Urothelium cell line (cell line): ENCODE measurements at places on chromosomes 16 and 17.

DNA sequence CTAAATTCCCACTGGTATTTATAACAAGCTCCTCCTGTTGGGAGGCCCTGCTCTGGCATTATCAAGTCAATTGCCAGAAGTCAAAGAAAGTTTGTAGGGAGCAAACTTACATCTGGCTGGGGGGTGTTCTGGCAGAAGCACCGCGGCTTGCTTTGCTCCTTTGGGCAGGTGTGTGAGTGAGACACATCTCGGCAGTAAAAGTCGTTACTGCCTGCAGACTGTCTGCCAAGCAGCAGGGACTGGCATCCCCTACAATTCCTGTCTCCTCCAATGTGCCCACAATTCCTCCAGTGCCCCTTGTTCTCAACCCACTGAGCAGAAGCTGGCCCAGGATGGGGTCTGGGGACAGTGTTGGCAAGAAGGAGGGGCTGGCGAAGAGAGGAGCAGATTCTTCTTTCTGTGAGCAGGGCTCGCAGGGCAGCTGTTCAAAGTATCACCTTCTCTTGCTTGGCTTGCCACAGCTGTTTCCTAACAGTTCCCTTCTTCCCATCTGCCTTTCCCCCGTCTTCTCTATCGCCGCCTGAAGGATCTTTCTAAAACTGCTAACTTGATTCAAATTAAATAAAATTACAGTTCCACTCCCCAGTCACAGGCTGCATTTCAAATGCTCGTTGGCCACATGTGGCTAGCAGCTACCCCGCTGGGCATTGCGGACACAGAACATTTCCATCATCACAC is 30.2 kb downstream of the SPACA3 start:
- DNase-seq = no peak

DNA sequence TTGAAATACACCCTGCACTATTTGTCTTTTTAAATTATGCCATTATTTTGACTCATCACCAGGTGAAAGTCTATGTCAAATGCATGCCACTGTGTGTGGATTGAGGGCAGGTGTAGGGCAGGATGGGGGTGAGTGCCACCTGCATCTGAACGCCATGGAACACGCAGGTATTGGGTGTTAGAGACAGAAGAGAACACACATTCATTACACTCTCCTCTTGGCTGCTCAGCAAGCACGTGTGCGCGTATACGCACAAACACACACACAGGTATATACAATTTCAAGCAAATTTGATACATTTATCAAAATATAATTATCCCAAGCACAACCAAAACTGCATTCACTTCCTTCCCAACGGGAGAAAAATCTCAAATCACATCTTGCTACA is 268.9 kb downstream of the NTN1 start:
- DNase-seq = no peak

DNA sequence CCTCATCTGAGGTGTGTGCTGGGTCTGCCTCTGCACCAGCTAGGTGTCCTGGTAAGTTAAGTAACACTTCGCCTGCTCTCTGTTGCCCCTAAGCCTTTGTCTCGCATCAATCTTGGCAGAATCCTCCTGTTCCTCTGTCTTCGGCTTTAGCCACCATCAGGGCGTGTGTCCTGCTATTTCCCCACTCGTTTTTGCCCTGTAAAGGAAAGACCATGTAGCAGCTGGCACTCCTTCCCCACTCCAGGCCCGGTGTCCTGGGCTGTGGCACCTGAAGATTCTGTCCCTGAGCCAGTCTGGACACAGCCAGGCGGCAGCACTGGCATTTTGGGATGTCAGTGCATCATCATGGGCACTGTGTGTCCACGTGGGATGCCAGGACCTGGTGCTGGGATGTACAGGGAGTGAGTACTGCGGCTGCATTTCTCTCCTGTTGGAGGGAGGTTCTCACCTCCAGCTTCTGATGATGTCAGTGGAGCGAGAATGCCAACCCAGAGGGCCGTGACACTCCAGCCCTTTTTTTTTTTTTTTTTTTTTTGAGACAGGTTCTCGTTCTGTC is 26.2 kb upstream of the FOXK2 start:
- no peak for DNase-seq

DNA sequence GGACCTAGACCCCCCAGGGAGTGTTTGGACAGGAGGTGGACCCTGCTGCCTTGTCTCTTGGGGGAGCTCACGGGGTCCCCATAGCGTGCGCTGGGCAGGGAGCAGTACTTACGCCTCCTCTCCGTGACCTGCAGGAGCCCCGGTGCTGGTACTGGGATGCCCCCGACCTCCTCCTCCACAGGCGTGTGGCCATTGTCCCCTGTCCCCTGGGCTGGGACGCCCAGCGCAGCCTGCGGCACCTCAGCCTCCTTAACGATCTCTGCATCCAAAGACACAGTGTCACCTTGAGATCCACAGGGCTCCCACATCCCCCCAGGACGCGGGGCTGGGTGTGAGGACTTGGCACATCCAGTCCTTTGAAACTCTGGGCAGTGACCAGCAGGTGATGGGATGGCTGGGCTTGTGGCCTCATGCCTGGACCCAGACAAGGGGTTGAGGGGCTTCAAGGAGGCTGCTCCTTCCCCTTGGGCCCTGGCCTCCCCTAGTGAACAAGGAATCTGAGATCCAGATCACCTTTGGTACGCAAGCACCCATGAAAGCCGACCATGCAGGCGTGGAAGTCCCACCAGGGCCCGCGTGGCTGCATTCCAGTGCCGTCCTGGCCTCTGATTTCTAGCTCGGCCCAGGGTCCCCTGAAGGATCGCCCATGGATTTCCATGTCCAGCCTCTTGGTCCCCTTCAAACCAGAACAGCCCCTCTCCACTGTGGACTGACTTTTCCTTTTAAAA is 9.9 kb downstream of the DBNDD1 start:
- DNase-seq = no peak

- DNase-seq = no peak
Measured at GRCh38 chr16:27369806-27370205, 32.2 kb upstream of the IL21R start.

DNA sequence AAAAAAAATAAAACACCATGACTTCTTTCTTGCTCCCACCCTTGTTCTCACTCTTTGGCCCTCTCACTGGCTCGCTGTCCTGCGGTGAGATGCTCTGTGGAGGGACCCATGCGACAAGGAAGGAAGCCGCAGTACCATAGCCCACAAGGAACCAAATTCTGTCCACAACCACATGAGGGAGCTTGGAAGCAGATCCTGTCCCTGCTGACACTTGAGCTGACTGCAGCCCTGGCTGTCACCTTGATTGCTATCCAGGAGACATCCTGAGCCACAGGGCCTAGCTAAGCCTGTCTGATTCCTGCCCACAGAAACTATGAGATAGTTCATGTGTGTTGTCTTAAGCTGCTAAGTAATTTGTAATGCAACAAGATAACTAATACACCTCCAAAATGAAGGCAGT is 4.8 kb upstream of the MT2A start:
- no peak for DNase-seq

DNA sequence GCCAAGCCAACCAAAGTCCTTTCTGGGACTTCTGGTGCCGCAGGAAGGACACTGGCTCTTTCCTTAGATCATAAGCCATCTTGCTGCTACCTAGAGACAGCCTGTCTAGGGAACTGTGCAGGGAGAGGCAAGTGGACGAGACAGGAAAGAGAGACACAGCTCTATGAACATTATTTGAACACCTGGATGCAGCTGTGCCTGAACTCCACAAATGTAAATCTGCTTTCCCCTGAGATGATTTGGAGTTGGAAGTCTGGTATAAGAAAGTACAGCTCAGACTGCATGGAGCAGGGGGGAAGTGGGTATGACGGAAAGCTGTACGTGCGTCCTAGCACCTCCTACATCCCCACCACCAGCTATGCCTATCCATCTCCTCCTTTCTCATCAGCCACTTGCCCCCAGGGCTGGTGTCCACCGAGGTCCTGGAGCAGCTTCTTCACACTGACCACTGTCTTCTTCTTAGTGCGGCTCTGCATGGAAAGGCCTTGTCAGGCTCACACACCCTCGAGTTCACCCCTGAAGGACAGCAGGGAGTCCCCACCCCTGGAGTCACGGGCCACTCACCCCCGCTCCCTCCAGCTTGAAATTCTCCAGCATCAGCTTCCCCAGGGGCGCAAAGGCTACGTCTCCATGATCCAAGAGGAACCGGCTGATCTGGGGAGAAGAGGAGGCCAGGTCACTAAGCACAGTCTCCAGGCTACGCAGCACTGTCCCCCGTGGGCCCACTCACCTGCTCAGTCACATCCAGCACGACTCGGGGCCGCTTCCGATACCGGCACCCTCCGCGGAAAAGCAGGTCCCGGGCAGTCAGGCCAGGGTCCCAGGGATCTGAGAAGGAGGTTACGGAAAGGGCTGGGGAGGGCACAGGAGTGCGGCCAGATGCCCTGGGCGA is 3.9 kb downstream of the TAF1C start:
- DNase-seq = no peak

DNA sequence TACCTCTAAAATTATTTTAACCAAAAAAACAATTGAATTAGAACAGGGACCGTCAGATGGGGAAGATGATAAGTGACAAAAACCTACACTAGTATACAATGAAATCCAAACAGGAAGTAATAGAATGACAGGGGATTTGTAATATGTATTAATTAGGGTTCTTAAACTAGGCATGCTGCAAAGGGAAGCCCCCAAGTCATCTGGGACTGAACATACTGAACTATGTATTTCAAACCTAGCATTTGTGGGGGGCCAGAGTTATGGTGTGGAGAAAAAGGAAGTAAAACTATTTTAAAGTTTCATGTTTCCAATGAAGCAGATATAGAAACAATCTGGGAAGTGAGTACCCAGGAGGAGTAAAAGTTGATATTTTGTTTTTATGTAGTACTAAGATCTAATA is 133.2 kb upstream of the HS3ST3A1 start:
- no peak for DNase-seq

DNA sequence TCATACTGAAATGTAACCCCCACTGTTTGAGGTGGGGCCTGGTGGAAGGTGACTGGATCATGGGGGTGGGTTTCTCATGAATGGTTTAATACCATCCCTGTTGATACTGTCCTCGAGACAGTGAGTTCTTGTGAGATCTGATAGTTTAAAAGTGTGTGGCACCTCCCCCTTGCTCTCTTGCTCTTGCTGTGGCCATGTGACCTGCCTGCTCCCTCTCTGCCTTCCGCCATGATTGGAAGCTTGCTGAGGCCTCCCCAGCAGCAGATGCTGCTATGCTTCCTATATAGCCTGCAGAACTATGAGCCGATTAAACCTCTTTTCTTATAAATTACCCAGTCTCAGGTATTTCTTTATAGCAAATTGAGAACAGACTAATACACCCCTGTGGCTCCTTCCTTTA is 40.6 kb downstream of the STAT3 start:
- no peak for DNase-seq

DNA sequence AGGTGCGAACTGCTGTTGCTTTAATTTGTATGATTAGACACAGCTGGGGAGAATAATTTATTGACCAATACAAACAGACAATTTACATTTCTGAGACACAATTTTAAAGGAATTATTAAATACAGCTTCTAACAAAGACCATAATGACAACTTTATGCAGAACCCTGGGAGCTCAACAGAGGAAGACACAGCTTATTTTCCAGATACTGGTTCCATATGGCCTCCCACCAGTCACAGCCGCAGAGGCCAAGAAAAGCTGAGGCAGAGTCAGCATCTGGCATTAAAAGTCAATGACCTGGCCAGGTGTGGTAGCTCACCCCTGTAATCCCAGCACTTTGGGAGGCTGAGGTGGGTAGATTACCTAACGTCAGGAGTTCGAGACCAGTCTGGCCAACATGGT is 66.1 kb upstream of the BCAR1 start:
- no peak for DNase-seq

- DNase-seq = no peak
Measured at GRCh38 chr16:15051387-15051951, 4.4 kb downstream of the NTAN1 start.

DNA sequence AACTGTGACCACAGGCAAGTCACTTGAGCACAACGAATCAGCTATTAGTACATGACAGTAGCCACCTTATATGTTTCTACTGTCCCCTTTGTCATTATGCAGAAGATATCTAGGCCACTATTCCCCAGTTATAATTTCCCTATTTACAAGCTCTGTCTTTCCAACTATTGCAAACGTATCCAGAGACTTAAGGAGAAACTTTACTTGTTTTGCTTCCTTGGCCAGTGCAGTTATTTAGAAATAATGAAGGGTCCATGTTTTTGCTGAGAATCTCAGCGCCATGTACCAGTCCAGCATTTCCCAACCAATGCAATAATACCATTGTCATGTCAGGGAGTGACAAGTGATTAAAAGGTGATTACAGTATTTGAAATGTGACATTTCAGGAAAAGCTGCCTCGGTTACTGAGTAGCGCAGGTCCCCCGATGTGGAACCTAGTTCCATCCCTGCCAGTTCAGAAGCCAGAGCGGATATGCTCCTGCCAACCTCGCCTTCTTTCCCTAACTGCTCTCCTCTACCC is 743 bp downstream of the ZNF624 start:
- DNase-seq = no peak

GRCh38 chr16:46712911-46713310 is 23.5 kb downstream of the ORC6 start:
- DNase-seq = no peak

DNA sequence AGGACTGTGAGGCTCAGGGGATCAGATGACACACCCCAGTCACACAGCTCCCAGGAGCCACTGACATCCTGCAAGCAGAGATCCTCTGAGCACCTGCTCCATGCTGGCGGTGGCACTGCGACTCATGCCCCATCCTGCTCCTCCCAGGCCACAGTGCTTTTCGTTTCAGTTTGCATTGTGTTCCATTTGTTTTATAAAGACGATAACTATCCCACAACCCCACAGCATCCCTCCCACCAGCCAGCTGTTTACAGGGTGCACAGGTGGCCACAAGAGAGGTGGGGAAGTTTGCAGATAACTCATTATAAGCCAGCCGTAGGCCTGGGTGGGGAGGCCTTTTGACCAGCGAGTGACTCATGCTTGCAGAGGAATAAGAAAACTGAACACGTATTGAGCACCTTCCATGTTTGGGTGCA is 28.2 kb downstream of the BCO1 start:
- DNase-seq = peak; percentile 40

- no peak for DNase-seq
Measured at GRCh38 chr16:77246150-77246549, 46.9 kb downstream of the SYCE1L start.

GRCh38 chr17:8924595-8924994 is 40.9 kb downstream of the PIK3R5 start:
- no peak for DNase-seq

DNA sequence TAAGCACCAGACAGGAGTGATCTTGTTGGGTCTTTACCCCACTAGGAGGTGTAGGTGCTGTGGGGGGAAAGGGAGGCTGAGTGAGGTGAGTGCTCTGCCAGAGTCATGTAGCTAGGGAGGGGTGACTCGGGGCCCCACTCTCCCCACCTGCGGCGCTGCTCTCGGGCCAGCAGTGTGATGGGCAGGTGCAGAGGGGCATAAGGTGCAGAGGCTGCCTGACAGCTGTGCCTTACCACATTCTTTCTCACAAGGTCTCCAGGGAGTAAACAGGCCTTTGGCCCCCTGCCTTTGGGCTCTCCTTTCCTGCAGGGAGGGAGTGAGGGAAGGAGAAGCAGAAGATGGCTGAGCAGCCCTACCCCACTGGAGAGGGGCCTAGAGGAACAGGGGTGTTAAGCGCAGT is 4.5 kb upstream of the CNP start:
- no peak for DNase-seq
